ENCODE measurements at places on chromosomes 12 and 14. TPM values are rescaled to one million over a fixed set of nuclear protein-coding genes. Genes with fewer than 3 reads are reported as not detected.

The GDF3 gene
- total RNA-seq = not detected

The HPD gene
- total RNA-seq = not detected

The PTPN21 gene
- total RNA-seq = 13.8 TPM

The ALDH6A1 gene
- total RNA-seq = 32.7 TPM

The TAMALIN gene
- 17.0 TPM for total RNA-seq

The TAS2R19 gene
- total RNA-seq = 12.6 TPM

The FIGNL2 gene
- 0.69 TPM for total RNA-seq

The C1QL4 gene
- total RNA-seq = not detected

The RIPK3 gene
- 5.6 TPM for total RNA-seq

The TSPAN9 gene
- 34.3 TPM for total RNA-seq

The TSPAN19 gene
- not detected for total RNA-seq

The BCL11B gene
- 17.6 TPM for total RNA-seq

The CCDC197 gene
- not detected for total RNA-seq

The KRT78 gene
- 13.7 TPM for total RNA-seq

The TAS2R20 gene
- total RNA-seq = 10.4 TPM

The ENDOU gene
- 20.8 TPM for total RNA-seq

The ALKBH1 gene
- 9.7 TPM for total RNA-seq

The RPGRIP1 gene
- 0.10 TPM for total RNA-seq

The MANSC1 gene
- total RNA-seq = 3.4 TPM
